ENCODE measurements at places on chromosomes 3 and 15. TPM values are rescaled to one million over a fixed set of nuclear protein-coding genes. Genes with fewer than 3 reads are reported as not detected.
A peak's percentile ranks its signal among the peaks of the same experiment; 100 is the strongest.

GRCh38 chr3:197597335-197597734 is 41.6 kb upstream of the BDH1 start:
- H3K4me3 ChIP-seq, result no peak overlapping the region
- H3K27me3 ChIP-seq, result no peaks in the 10 kb centered on the region
- peaks cover 13% of the 10 kb centered on the region for H3K4me1 ChIP-seq
- no peak for DNase-seq
- no peak overlapping the region for H3K27ac ChIP-seq
- H3K36me3 ChIP-seq, result no peaks in the 10 kb centered on the region

DNA sequence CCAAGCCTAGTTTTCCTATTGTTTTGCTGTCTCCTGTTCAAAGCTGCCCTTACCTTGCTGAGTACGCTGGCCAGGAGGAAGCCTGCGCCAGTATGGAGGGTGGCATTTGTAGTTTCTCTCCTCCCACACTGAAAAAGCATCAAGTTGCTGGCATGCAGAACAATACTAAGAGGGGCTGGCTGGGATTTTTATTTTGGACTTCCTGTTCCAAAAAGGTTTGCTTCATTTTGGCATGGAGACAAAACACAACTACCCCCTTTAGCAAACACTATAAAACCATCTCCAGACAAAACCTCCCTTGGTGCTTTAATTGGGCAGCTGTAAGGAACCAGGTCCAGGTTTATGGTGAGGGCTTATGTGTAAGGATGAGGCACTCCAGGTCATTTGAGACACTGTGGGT is 457.6 kb downstream of the PDCD6IP start:
- no peaks in the 10 kb centered on the region for H3K4me1 ChIP-seq
- no peak overlapping the region for H3K4me3 ChIP-seq
- H3K27ac ChIP-seq, result no peak overlapping the region
- H3K27me3 ChIP-seq, result no peaks in the 10 kb centered on the region

GRCh38 chr3:160006282-160007163 is 17.9 kb downstream of the IL12A start:
- no peaks in the 10 kb centered on the region for H3K27me3 ChIP-seq
- DNase-seq, result peak; percentile 58
- no peak overlapping the region for H3K27ac ChIP-seq
- H3K36me3 ChIP-seq, result no peaks in the 10 kb centered on the region

THAP10 gene
- 4.8 TPM for total RNA-seq

- H3K4me1 ChIP-seq, result peaks cover 15% of the 10 kb centered on the region
- H3K36me3 ChIP-seq, result no peaks in the 10 kb centered on the region
- H3K27ac ChIP-seq, result no peak within 1 kb of the TSS
- H3K4me3 ChIP-seq, result peak within 1 kb of the TSS; percentile 74
- H3K27me3 ChIP-seq, result no peaks in the 10 kb centered on the region
Observed at GRCh38 chr15:80695099-80695910, at the start of gene ABHD17C. ABHD17C (plus strand) TSS chr15:80695310; CDS start chr15:80695430, 120 bp downstream.

- no peaks in the 10 kb centered on the region for H3K27me3 ChIP-seq
- H3K27ac ChIP-seq, result no peak overlapping the region
- H3K4me3 ChIP-seq, result no peak overlapping the region
- no peak for DNase-seq
Observed at GRCh38 chr3:59267021-59267420, 217.2 kb upstream of the CFAP20DC start.

DNA sequence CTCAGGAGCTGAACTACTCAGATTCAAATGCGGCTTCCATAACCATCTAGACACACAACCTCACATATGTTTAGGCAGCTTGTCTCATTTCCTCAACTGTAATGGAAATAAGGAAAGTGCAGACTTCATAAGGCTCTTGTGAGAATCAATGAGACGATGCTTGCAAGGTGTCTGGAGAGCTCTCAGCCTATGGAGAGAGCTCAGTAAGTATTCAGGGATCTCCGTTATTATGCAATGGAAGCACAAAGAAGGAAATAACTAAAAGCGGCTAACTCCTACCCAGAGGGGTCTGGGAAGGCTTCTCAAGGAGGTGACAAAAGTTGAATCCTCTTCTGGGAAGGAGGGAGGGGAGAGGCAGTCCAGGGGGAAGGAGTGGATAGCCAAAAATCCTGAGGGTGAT is 50.1 kb upstream of the LIPC start:
- H3K27ac ChIP-seq, result no peak overlapping the region
- peaks cover 39% of the 10 kb centered on the region for H3K4me1 ChIP-seq
- DNase-seq, result no peak
- H3K4me3 ChIP-seq, result no peak overlapping the region

B2M gene
- 3,855 TPM for total RNA-seq

GRCh38 chr3:118842147-118842863 is 192.3 kb downstream of the IGSF11 start:
- H3K36me3 ChIP-seq, result no peaks in the 10 kb centered on the region
- H3K27ac ChIP-seq, result no peak overlapping the region
- no peaks in the 10 kb centered on the region for H3K4me1 ChIP-seq
- H3K27me3 ChIP-seq, result no peaks in the 10 kb centered on the region
- H3K4me3 ChIP-seq, result no peak overlapping the region

GRCh38 chr3:42130329-42131070 is 39.3 kb downstream of the TRAK1 start:
- no peak for DNase-seq
- peaks cover 4% of the 10 kb centered on the region for H3K36me3 ChIP-seq
- H3K27ac ChIP-seq, result no peak overlapping the region
- H3K4me3 ChIP-seq, result no peak overlapping the region
- H3K27me3 ChIP-seq, result no peaks in the 10 kb centered on the region

DNA sequence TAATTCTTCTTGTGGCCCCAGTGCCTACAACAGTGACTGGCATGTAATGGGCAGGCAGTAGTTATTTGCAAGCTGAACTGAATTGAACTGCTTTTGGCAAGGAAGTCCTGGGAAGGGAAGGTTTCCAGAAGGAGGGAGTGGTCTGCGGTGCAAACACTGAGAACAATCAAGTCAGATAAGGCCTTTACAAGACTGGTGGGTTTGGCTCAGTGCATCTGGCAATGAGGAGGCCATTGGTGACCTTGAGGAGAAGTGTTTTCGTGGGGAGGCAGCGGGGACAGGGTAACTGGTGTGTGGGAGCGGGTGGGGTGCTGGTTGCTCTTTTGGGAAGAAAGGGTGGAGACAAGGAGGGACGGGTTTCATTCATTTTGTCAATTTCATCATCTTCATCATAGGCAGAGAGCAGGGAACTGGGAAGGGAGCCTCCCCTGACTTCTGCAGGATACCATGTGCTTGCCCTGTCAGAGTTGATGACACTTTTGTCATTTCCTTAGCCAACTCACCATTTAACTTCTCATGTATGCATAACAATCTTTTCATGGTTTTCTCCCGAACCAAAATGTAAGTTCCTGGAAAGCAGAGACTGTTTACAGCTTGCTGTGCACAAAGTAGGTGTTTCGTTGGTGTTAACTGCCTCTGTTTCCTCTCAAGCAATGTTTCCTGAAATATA is 8.4 kb upstream of the EHD4 start:
- H3K27ac ChIP-seq, result no peak overlapping the region
- H3K4me1 ChIP-seq, result peaks cover 25% of the 10 kb centered on the region
- H3K27me3 ChIP-seq, result no peaks in the 10 kb centered on the region
- H3K36me3 ChIP-seq, result no peaks in the 10 kb centered on the region
- DNase-seq, result no peak

DNA sequence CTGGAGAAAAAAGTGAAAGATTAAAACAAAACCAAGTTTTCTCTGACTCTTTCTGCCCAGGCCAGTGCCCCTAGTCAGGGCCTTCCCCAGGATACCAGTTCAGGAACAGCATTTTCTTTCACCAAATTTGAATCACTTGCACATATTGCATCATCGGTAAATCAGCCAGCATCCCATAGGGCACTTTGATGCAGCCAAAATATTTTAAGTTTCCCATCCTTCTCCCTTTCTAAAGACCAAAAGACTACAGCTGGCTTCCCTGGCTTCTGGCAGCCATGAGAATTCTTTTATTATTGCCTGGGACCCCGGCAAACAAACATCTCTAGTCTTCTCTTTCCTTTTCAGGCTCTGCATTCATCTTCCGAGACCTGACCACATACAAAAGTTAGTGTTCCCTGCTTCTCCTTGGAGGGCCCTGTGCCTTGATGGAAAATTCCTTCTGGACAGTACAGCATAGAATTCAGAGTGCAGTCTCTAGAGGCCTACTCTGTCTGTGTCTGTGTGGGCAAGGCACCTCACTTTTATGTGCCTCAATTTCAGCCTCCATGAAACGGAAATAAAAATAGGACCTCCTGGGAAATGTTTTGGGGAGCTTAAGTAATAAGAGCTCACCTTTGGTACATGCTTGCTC is 348.0 kb downstream of the VPS13C start:
- no peaks in the 10 kb centered on the region for H3K27me3 ChIP-seq
- no peak overlapping the region for H3K4me3 ChIP-seq
- no peak overlapping the region for H3K27ac ChIP-seq
- no peaks in the 10 kb centered on the region for H3K36me3 ChIP-seq

DNA sequence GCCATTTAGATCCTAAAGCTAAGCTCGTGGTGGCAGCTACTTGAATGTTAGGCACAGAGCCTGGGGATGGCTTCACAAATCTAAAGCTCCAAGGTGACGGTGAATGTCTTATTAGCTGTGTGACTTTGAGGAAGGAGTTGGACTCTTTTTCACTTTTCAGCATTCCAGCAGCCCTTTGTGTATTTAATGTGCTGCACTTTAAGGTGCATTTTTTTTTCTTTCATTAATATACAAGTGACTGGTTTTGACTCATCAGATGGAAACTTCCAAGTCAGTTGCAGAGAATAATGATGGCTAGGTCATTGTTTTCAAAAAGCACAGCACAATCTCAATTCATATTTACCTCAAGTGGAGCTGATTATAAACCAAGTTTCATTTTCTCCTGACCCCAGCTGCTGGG is 55.8 kb downstream of the TMED3 start:
- H3K36me3 ChIP-seq, result no peaks in the 10 kb centered on the region
- no peaks in the 10 kb centered on the region for H3K27me3 ChIP-seq
- DNase-seq, result no peak
- no peaks in the 10 kb centered on the region for H3K4me1 ChIP-seq

DNA sequence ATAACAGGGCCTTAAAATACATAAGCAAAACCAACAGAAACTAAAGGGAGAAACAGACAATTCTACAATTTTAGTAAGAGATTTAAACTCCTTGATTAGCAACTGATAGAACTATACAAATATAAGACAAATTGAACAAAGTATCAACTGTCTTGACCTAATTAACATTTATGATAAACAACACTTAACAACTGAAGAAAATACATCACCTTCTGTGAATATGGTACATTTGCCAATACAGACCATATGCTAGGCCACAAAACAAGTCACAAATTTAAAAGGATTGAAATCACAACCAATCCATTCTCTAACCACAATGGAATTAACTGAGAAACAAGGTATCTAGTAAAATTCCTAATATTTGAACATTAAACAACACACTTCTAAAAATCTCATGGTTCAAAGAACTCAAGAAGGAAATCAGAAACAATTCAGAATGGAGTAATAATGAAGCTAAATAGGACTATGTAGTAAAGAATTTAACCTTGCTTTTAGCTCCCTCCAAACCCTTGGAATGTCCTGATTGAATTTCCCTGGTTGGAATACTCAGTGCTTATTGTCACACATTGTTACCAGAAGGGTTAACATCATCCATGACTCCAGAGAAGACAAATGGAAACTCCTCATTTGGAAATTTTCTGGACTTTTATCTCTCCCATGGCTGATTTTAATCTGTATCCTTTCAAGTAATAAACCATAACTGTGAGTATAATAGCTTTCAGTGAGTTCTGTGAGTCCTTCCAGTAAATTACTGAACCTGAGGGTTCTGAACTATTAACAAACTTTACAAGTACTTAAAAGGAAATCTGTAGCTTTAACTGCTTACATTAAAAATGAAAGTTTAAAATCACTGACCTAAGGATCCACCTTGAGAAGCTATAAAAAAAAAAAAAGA is 88.8 kb downstream of the DLG1 start:
- DNase-seq, result no peak
- H3K27ac ChIP-seq, result no peak overlapping the region
- H3K4me3 ChIP-seq, result no peak overlapping the region
- H3K36me3 ChIP-seq, result no peaks in the 10 kb centered on the region

DNA sequence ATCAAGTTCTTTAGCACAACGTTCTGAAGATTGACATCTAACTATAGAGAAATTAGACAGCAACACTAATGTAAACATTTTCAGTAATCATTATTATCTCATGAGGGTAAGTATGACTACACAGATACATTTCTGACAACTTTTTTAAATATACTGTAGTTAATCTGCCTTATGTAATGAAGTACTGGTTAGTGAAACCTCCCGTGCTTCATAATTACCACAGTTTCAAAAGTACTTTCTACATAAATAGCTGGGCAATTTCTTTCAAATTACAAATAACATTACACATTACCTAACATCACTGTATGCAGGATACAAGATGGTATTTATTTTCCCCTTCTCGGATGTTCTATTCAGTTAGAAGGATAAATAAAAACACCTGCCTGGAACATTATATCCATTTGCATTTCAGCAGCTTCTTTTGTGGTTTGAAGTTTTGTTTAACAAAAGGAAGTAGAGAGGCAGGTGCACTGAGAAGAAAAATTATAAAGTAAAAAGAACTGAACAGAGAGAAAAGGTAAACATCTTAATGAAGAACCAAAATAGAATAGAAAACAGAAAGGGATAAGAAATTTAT is 1241.5 kb upstream of the GBE1 start:
- no peaks in the 10 kb centered on the region for H3K27me3 ChIP-seq
- no peaks in the 10 kb centered on the region for H3K36me3 ChIP-seq
- no peak overlapping the region for H3K4me3 ChIP-seq
- no peaks in the 10 kb centered on the region for H3K4me1 ChIP-seq

- no peak for DNase-seq
- H3K4me3 ChIP-seq, result no peak overlapping the region
- no peaks in the 10 kb centered on the region for H3K36me3 ChIP-seq
- no peaks in the 10 kb centered on the region for H3K27me3 ChIP-seq
Observed at GRCh38 chr15:39684233-39684632, 98.4 kb downstream of the FSIP1 start.

DNA sequence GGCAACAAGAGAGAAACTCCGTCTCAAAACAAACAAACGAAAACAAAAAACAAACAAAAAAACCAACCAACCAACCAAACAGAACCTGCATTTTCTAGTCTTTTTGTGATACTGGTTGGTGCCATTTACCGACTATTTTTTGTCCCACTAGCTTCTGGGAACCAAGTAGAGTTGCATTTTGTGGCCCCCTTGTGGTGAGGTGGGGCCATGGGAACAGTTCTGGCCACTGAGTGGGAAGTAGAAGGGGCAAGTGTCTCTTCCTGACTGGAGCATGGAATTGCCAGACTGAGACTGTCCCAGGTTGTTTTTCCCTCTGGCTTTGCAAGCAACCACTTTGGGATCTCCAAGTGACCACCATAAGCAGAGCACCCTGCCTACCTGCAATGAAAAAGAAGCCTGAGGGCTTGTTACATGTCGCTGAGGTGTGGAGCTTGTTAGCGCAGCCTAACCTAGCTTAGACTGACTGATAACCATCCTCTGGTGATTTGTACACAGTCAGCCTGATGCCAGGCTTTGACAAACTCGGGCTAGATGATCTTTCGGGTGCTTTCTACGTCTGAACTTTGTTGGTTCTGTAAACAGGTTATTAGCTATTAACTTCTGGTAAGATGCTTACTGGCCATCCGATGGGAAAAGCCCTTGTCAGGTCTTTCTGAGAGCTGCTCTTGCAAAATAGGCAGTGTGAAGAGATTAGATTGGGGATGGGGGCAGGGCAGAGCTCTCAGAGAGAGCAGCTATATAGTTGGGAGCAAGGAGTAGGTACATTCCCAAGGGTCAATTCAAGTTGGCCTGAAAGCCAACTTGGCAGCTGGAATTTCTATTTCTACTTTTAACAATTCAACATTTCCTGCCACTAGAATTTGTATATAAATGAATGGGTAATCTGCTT is 172.2 kb downstream of the SSR3 start:
- peak overlapping the region; percentile 29 for H3K27ac ChIP-seq
- H3K36me3 ChIP-seq, result no peaks in the 10 kb centered on the region
- H3K4me3 ChIP-seq, result no peak overlapping the region
- no peaks in the 10 kb centered on the region for H3K27me3 ChIP-seq
- DNase-seq, result peak; percentile 29

GRCh38 chr3:128973988-128974564 is 19.8 kb downstream of the CFAP92 start:
- no peak for DNase-seq
- H3K27me3 ChIP-seq, result no peaks in the 10 kb centered on the region
- no peaks in the 10 kb centered on the region for H3K36me3 ChIP-seq
- H3K4me1 ChIP-seq, result peaks cover 7% of the 10 kb centered on the region
